ENCODE measurements at places on chromosomes 11 and 22.

GRCh38 chr11:7671347-7672215 lies 1.7 kb downstream of the CYB5R2 start:
- DNase-seq, result no peak

GRCh38 chr22:19086417-19086816 lies 35.8 kb downstream of the DGCR2 start:
- no peak for DNase-seq

DNA sequence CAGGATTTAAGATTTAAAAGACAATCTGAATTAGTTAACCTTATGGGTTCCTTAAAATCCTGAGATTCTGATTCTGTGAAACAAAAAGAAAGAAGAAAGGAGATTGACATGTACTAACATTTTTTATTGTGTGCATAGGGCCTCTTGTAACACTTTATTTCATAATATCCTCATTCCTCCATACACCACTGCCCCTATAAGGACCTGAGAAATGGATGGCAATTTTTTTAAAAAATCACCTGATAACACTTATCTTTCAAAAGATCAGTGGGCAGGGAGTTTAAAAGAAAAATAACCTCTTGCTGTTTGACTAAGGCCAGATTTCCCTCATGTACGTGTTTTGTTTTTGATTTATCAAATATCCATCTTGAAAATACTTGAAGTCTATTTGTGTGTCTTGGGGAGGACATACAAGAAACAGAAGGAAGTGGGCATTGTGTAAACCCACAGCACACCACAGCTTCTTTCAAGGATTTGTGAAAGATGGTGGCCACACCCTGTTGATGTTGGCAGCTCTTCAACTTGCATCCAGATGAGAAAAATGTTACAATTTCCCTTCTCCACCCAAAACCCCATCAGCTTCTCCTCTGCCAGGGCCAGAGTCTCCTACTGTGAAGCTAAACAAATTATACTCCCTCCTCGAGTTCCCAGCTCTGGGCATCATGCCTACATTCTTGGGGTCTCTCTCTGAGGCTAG lies 35.0 kb upstream of the MPEG1 start:
- no peak for DNase-seq

- DNase-seq, result no peak
Measured at GRCh38 chr11:46906609-46907041, 11.7 kb downstream of the LRP4 start.

GRCh38 chr11:65419460-65419771 lies 3.2 kb upstream of the NEAT1 start:
- DNase-seq, result no peak

DNA sequence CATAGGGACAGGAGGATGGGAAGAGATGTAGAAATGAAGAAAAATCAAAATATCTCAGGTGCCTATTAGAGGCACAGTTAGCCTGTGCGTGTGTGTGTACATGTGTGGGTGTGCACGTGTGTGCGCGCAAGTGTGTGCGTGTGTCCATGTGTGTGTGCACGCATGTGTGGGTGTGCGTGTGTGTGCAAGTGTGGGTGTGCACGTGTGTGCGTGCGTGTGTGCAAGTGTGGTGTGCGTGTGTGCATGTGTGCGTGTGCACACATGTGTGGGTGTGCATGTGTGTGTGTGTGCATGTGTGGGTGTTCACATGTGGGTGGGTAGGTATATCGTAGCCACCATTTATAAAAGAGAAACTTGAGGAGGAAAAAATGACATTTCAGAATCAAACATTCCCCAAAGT lies 9.4 kb downstream of the CRYBB2 start:
- DNase-seq, result no peak

- no peak for DNase-seq
Measured at GRCh38 chr11:66150140-66150539, 80.1 kb downstream of the PACS1 start.

GRCh38 chr22:44458044-44459020 lies 39.7 kb downstream of the RTL6 start:
- DNase-seq, result no peak

GRCh38 chr11:13339195-13340153 lies 61.9 kb downstream of the BMAL1 start:
- DNase-seq, result no peak

- no peak for DNase-seq
Measured at GRCh38 chr22:22407061-22407460, 101.5 kb downstream of the ZNF280B start.

DNA sequence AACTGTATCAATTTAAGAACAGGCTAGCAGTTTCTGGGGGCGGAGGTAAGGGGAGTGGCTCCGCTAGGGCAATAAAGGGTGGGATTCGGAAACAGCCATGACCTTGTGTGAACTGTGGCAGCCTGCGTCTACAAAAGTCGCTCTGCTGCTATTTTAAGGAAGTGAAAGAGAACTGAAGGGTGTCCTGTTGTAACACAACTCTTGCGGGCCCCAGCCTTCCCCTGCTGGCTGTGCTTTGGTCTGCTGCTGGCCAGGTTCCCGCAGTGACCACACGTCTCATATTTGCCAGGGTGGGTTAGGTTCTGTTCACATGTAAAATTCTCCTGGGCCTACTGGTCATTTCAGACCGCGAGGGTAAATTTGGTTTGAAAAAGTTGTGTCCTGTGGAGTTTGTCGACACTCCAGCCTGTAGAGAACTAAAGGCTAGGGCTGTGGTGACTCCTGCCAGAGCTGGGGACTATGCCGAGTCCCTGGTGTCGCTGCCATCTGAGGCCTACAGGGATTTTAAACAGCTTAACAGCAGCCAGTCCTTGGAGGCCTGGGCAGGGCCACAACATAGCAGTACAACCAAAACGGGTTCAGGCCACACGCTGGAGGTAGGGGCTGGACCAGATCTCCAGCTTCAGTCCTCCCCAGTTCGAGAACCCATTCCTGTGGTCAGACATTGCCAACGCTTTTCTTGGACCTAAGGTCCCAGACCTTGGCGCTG lies 1.1 kb upstream of the PPFIBP2 start:
- DNase-seq, result no peak

- no peak for DNase-seq
Measured at GRCh38 chr11:126751242-126751641, 249.3 kb downstream of the KIRREL3 start.

GRCh38 chr11:46402957-46403902 lies 11.7 kb upstream of the CHRM4 start:
- DNase-seq, result no peak

GRCh38 chr22:28773461-28773867 lies 969 bp downstream of the CCDC117 start:
- no peak for DNase-seq

GRCh38 chr22:39488563-39489083 lies 13.5 kb upstream of the MIEF1 start:
- no peak for DNase-seq

GRCh38 chr22:45867118-45867905 lies 109.7 kb downstream of the WNT7B start:
- DNase-seq, result no peak

GRCh38 chr11:23280088-23280487 lies 419.8 kb upstream of the CCDC179 start:
- DNase-seq, result no peak

DNA sequence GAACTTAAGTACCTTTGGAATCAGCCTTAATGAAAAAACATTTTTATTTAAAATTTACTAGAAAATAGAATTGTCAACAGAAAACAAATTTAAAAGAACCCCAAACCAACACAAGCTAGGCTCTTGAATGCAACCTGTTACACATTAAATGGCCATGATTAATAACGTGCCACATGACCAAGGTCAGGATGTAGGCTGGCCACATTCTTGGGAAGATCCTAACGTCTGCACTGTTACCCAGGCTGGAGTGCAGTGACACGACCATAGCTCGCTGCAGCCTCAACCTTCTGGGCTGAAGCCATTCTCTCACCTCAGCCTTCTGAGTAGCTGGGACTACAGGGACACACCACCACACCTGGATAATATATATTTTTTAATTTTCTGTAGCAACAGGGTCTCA lies 126.4 kb upstream of the APOA1 start:
- no peak for DNase-seq

DNA sequence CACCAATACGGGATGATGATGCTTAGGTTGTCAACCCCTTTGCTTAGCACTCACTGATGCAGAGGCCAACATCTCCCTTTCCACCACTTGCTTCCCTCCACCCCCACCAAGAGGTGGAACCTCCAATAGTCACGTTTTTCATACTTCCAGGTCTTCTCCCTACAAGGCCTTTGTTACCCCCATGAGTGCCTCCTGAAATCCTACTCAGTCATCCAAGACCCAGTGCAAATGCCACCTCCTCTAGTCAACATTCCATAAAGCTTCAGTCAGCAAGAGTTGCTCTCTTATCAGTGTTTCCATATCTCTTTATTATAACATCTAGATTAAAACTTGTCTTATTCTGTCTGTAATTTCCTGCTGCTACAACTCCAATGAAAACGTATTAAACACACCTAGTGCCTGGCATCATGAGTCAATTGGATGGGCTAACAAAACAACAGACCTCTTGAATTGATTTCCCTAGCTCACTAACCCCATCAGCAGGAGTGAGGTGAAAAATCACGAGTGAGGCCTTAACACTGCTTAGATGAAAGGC lies 370.7 kb upstream of the CCDC90B start:
- no peak for DNase-seq

- DNase-seq, result no peak
Measured at GRCh38 chr11:64198511-64198910, 8.0 kb upstream of the FERMT3 start.

DNA sequence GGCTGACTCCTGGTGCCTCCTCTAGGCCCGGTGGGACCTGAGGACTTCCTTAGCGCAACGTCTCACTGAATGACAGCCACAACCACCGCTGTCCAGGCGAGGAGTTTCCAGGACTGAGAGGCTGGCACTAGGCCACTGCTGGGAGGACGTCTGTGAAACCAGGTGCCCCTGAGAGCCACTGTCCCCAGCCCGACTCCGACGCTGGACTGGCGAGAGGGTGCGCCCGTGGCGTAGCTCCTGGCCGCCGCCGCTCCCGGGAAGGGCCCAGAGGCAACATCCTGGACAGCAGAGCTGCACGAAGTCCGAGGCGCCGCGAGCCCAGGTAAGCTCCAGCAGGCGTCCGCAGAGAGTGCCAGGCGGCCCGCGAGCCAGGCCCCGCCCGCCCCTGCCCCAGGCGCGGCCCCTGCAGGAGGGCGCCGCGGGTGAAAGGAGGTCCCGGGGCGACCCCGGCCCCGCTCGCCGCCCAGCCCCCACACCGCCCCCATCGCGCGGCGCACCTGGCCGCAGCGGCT lies 525 bp downstream of the DGCR2 start:
- DNase-seq, result peak; percentile 28

DNA sequence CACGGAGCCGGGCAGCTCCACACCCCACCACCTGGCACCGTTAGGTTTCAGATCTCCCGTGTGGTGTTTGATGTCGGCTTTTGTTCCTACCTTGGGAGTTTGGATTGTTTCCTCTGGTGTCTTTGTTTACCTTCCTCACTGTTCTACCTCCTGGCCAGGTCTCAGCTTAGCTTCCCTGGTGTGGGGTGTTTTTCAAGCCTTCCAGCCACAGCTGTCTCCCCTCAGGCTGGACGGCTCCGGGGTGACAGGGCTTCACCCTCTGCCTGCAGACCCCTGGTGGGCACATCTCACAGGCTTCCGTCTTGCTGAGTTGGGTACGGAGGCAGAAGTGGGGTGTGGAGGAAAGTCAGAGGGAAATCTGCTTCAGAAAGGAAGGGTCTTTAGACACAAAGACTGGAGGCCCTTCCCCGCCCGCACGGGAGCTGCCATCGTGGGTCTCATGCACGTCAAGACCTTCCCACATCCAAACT lies 59.6 kb upstream of the EMID1 start:
- no peak for DNase-seq

DNA sequence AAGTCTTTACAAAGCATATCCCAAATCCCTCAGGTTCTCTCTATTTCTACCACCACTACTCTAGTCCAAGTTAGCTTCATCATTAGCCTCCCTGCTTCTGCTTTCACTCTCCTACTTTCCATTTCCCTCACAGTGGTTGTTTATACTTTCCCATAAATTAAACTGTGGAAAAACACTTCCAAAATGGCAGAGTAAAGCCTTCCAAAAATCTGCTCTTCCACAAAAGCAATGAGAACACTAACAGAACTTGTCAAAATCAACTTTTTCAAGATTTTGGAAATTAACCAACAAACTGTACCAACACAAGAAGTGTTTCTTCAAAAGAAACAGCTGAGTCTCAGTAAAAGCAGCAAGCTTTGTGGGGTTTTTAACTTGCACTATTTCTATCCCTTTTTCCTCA lies 71.8 kb downstream of the TTC28 start:
- DNase-seq, result no peak

DNA sequence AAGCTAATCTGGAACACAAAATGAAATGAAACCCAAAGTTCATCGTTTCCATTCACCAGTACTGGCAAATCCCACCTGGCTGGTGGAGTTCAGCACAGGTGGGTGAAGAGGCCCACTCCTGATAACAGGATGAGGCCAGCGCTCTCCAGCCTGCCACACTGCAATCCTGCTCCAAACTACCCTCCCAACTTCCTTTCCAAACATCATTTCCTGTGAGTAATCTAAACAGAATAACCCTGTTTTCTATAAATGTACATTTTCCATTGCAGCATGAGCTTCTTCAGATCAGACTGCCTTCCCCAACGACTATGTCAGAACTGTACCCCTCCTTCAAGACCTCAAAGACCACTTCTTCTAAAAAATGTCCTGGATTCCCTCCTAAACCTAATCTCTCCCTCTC lies 15.9 kb upstream of the NFRKB start:
- no peak for DNase-seq

DNA sequence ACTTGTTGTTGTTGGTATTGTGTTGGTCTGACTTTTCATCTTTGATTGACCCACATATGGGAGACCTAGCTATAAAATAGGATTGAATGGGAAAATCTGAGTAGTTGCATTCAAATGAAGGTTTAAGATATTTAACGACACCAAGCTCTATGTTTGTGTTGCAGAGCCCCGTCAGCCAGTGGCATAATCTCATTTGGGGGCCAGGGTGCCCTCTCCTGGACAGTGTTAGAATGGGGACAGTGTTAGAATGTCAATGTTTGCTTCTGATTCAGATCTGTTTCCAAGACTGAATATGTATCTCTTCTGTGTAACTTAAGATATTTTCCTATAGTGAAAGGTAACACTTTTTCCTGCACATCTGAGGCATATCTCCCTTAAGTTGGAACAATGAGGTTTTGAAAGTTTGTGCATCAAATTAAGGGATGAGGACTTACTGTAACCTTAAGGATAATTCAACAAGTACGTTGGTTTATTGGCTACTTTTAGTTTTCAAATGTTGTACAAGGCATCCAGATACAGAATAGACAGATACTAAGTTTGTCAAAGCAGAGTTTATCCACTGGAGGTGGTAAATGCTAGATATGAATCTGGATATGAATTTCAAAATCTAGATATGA lies 5.3 kb upstream of the OR52M1 start:
- peak; percentile 3 for DNase-seq

GRCh38 chr11:99759787-99760186 lies 739.0 kb downstream of the CNTN5 start:
- DNase-seq, result no peak
